ENCODE measurements at places on chromosomes 6 and 20.

GRCh38 chr6:89161326-89162046 lies 15.6 kb downstream of the PM20D2 start:
- DNase-seq = no peak

GRCh38 chr6:82521369-82521768 lies 157.8 kb downstream of the TPBG start:
- DNase-seq = no peak

DNA sequence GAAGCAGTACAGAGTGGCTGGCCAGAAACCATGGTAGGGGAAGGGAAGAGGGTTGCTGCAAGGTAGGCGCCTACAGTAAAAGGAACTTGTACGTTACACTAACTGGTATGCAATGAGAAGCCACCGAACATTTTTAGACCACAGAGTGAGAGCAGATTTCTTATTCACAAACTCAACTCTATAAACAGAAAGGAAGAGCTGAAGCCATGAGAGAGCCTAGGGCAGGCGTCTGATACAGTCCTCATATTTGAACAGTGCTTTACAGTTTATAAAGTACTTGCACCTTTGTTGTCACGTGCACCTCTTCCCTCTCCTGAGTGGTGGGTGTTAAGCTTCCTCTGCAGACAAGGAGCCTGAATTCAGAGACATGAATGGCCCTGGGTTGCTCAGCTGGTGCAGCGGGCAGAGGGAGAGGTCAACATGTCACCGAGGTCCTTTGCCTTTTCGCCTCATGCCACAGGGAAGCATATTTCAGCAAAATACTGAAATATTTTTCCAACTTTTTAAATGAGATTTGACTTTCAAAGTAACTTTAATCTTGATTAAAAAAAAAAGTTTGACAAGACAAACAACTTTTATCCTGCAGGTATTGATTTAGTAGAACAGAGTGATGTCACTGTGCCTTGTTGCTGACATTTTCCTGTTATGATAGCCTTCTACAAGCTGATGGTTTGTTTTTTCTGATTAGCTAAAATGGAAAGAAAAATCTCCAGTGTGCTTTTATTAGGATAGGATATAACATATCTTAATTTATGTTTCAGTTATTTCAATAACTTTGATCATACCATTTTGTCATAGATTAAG lies 23.8 kb downstream of the UST start:
- DNase-seq = no peak

- DNase-seq = no peak
These were observed 4.7 kb downstream of the SRSF3 start for GRCh38 chr6:36598739-36599318.

GRCh38 chr20:49386848-49387580 lies 95.5 kb downstream of the KCNB1 start:
- no peak for DNase-seq

- no peak for DNase-seq
These were observed 178.9 kb upstream of the MYLIP start for GRCh38 chr6:15949982-15950381.

- no peak for DNase-seq
These were observed 70.9 kb downstream of the MAN1A1 start for GRCh38 chr6:119278625-119279024.

- DNase-seq = no peak
These were observed 22.6 kb downstream of the KCNK15 start for GRCh38 chr20:44768256-44768655.

GRCh38 chr6:79544939-79545450 lies 7.8 kb upstream of the LCA5 start:
- DNase-seq = peak; percentile 100

DNA sequence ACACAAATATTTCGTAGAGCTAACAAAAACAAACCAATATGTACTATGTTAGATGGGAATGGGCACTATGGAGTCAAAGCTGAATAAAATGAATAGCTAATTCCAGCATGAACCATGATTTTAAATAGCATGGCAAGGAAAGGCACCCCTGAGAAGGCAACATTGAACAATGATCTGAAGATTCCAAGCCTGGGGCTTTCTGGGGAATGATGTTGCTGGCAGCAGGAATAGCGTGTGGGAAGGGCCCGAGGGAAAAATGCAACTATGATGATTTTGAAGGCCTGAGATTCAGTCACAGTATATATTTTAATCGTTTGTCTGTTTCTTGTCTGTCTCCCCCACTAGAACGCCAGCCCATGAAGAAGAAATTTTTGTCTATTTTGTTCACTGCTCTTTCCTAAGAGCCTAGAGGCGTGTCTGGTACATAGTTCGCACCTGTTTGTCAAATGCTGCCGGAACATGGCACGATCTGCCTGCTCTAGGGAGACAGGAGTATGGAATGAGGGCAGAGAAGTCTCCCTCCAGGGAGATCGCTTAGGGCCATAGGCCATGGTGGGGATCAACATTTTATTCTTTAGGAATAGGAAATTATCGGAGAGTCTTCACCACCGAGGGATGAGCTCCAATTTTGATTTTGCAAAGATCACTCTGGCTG lies 84.8 kb upstream of the EYA2 start:
- no peak for DNase-seq

DNA sequence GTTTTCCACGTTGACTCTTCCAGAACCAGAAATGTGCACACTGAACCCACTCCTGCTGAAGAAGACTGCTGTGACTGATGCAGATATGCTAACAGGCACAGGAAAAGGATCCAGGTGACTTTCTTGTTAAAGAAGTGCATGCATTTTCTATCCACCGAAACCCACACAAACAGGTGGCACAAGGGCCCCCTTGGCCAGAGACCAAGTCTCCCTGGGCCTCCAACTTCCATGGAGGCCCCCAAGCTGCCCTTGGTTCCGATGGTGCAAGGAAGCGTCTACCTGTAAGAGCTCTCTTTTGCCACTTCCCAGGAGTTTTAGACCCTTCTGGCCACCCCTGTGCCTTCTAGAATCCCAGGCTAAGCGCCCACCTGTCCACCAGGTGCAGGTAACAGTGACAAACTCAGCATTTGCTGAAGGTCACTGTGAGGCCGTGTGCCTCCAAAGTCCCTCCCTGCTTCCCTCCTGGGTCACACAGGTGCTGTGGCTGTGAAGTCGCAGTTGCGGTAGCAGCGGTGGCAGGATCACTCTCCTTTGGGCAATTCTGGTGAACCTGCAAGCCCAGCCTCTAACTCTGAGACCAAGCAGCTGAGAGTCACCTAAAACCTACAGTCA lies 134.8 kb downstream of the PXDC1 start:
- DNase-seq = no peak

GRCh38 chr6:53833155-53833554 lies 38.4 kb downstream of the LRRC1 start:
- no peak for DNase-seq

- peak; percentile 56 for DNase-seq
These were observed 70.6 kb downstream of the AFG1L start for GRCh38 chr6:108365478-108365877.

GRCh38 chr6:91043751-91044150 lies 456.9 kb upstream of the MAP3K7 start:
- no peak for DNase-seq

DNA sequence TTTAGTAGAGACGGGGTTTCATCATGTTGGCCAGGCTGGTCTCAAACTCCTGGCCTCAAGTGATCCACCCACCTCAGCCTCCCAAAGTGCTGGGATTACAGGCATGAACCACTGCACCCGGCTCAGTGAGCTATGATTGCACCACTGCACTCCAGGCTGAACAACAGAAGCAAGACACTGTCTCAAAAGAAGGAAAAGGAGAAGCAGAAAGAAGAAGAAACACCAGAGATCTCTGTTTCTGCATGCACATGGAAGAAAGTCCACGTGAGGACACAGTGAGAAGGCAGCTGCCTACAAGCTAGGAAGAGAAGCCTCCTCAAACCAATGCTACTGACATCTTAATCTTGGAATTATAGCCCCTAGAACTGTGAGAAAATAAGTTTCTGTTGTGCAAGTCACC lies 16.0 kb downstream of the ECT2L start:
- no peak for DNase-seq

DNA sequence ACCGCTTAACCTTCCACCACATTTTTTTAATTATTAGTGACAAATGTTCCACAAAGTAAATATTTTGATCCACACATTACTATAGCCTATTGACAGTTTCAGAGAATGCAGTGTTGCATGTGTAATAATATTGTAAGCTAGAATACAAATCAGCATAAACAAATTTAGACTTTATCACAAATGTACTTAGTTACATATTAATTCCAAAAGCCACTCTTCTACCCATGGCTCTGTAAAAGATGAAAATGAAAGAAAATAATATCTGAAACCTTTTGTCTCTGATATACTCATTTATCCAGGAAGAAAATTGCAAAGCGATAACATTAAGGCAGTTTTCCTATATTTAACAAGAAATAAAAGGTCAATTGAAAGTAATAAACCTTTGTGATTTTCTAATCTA lies 954.0 kb upstream of the MAN1A1 start:
- DNase-seq = no peak
